ENCODE measurements at places on chromosomes 12 and 14. TPM values are rescaled to one million over a fixed set of nuclear protein-coding genes. Genes with fewer than 3 reads are reported as not detected.

DNA sequence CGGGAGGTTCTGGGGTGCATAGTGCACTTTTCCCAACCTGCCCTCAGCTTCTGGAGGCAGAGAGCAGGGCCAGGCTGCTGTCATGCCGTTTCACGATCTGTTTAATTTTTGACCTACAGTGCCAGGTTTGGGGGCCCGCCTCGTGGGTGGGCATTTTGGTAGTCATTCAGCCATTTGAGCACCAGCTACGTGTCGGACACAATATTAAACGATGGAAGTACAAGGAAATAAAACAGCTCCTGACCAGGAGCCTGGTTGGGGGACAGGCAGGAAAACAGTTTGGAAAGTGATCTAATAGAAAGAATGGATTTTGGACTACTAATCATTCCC lies 708 bp downstream of the FNTB start:
- H3K36me3 ChIP-seq = peaks cover 23% of the 10 kb centered on the region
- peak overlapping the region; percentile 97 for H3K4me3 ChIP-seq
- peaks cover 16% of the 10 kb centered on the region for H3K27me3 ChIP-seq
- peak overlapping the region; percentile 96 for H3K27ac ChIP-seq

PMCH gene
- total RNA-seq = not detected

- H3K27ac ChIP-seq = peak overlapping the region; percentile 80
- peaks cover 5% of the 10 kb centered on the region for H3K36me3 ChIP-seq
- DNase-seq = peak; percentile 28
Measured at GRCh38 chr12:111597831-111598636, 1.1 kb downstream of the ATXN2 start.

CHGA gene
- total RNA-seq = not detected
